ENCODE measurements at places on chromosomes 3 and 15.

DNA sequence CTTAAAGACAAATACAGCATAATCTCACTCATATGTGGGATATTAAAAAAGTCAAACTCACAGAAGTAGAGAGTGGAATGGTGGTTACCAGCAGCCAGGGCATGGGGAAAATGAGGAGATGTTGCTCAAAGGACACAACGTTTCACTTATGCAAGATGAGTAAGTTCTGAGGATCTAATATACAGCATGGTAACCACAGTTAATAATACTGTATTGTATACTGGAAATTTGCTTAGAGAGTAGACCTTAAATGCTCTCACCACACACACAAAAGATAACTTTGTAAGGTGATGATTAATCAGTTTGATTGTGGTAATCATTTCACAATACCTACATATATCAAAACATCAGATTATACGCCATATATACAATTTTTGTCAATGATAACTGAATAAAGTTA lies 60.0 kb downstream of the MYH15 start:
- no peak for DNase-seq

GRCh38 chr3:24496529-24497482 lies 2.2 kb upstream of the THRB start:
- DNase-seq, result peak; percentile 93

DNA sequence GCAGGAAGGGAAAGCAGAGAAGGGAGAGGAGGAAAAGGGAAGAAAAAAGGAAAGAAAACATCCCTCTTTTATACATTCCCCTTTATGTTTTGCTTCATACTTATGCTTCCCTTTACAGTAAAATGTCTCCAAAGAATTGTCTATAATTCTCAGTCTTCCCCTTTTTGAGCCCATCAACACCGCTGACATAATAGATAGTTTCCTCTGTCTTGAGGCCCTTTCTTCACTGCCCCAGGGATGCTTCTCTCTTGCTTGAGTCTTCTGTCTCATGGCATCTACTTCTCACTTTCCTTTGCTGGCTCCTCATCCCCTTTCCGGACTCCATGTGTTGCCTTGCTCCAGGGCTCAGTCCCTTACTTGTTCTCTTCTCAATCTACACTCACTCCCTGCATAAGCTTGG lies 99.7 kb upstream of the DAZL start:
- DNase-seq, result no peak

DNA sequence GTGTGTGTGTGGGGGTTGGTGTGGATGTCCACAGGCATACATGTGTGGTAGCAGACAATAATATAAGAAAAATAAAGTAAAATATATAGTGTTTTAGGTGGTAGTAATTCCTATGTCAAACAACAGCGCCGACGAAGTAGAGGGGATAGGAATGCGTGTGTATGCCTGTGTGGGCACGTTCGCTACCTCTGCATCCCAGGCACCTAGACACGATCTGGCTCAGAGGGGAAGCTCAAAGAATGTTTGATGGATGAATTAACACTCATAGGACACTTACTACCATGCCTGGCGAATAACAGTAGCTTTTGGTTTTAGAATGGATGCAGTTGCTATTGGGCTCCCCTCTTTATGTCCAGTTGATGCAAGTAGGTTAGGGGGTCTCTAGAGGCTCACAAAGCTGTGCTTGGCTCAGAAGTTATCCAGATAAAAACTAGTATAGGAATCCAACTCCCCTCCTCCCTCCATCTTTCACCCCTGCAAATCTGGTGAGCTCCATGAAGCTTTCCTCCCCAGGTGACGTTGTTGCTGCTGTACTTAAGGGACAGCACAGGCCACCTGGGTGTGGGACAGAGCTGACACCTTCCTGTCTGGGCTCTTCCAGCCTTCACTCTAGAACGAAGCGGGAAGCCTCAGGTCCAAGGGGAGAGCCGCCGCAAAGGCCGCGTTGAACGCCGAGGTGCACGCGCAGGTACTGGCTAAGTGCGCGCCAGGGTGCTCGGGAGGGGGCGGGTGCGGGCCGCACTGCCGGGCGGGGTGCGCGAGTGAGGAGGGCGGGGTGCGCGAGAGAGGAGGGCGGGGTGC lies 192.6 kb upstream of the LYSMD4 start:
- DNase-seq, result no peak

- DNase-seq, result no peak
Measured at GRCh38 chr15:91461377-91461776, 361.3 kb downstream of the SV2B start.

GRCh38 chr3:43286841-43287499 lies 630 bp downstream of the SNRK start:
- peak; percentile 11 for DNase-seq

DNA sequence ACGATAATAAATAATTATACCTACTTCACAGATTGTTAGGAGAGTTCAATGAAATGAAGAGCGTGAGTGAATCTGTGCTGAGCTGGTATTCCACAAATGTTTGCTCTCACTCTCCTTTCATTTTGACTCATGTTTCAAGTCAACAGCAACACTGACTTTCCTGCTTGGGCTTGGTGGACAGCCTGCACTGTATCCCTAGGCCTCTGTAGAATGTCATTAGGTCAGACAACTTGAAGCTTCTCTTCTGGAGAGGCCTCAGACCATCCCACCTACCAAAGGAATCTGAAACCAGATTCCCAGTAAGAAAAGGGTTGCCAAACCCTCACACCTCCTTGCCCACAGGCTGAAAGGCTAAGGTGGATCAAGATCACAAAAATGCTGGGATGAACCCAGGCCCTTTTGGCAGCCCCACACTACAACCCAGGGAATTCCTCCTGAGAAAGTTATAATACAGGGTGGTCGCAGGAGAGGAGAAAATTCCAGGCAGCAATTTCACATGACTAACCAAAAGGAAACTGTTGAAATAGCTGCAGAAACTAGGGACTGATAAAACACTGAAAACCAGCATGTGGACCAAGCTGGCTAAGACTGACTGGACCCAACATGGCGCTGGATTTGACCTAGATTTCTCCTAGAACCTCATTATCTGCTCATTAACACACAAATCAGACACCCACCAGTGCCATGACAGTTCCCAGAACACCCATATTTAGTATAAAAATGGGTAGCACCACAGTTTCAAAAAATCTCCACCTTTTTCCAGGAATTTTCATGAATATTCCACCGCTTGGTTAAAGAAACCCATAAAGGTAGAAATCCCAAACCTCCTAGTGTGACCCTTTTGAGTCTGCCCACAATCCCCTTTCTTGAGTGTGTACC lies 57.0 kb upstream of the ZNF148 start:
- DNase-seq, result peak; percentile 29

DNA sequence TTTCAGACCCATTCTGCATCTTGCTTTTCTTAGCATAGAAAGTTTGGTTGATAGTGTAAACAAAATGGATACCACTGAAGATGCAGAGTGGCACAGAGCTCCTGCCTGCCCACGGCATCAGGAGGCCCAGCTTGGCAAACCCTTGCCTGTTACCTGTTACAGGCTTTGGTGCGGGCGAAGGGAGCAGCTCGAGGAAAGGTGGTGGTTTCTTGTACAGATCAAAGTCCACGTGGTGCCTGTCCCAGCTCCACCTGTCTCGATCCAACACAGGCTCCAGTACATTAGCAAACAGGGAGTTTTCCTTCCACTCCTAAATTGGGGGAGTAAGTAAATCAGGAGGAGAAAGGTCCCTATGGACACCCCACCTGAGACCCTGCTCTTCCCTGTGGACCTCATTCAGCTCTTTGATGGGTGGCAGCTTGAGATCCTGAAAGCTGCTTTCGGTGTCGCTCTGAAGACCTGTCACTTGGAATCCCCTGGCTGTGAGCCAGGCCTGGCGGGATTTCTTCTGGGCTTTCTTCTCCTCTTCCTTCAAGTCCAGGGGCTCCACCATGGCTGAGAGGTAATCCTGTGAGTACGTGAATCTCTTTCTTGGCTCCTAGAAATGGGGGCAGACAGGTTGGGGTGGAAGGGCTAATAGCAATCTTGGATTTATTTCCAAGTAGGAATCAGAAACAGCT lies 35.7 kb downstream of the ACAD9 start:
- no peak for DNase-seq

DNA sequence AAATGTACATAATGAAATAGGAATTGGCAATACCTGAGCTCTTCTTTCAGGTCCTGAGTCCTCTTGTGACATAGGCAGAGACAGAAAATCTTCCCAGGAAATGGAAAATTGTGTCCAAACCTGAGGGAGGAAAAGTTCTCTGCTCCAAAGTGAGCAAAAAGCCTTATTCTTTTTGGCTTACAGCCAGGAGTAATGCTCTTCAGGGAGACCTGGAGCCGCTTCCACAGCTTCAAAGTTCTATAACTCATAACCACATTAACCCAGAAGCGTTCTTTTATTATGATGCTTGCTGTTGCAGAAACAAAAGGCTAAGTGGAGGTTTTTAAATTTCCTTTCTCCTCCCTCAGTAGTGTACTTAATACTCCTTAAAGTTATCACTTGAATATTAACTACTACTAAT lies 633 bp downstream of the IGSF10 start:
- peak; percentile 14 for DNase-seq

DNA sequence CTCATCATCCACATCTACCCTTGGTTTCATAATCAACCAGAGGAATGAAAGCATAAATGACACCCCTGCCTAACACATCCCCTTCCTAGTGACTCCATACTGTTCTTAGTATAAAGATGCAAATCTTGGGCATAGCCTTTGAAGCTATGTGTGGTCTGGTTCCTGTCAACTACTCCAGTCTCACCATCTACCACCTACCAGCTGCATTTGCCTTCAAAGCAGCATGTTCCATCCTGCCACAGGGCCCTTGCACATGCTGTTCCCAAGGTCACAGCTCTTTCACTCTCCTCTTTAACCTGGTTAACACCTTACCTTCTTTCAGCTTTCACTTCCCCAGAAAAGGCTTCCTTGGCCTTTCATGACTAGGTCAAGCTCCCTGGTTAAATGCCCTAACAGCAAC lies 62.3 kb upstream of the ARHGEF3 start:
- DNase-seq, result no peak

DNA sequence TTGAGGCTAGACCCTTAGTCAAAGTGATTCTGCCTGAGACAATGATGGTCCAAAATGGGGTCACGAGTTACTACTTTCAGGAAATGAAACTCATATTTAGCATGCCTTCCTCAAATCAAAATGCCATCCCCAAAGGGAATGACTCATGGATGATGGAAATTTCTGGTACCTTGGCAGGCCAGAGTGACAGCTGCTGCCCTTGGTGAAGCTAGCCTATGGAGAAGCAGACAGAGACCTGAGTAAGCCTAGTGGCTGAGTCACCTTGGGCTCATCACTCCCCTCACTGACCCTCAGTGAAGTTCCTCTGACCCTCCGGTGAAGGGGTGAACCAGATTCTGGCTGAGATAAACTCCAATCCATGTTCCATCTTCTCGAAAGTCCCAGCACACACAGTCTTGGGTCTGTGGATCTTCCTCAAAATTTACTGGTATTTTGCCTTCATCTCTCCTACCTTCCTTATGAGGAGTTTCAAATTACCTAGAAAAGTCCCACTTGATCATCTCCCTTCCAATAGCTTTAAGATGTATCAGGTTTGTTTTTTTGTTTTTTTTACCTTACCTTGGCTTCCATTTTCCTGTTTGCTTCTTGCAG lies 54.5 kb upstream of the ABHD17C start:
- no peak for DNase-seq

- DNase-seq, result no peak
Measured at GRCh38 chr3:125281381-125281780, 68.8 kb upstream of the SLC12A8 start.

DNA sequence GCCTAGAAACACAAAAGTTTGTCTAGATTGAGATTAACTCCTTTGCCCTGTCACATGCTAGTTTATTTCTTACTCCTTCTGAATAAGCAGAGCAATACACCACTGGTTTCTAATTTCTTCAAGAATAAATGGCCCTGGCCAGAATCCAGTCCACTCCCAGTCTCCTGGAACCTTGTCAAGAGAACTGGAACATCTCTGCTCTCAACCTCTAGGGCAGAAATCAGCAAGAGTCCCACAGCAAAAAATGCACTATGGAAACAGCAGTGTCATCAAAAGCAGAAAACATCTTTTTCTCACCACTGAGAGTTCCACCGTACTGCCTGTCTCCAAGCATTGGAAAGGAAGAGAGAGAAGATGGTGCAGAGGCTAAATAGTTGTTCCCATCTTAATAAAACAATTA lies 35.9 kb upstream of the PPP2R3A start:
- DNase-seq, result peak; percentile 61

GRCh38 chr15:88719654-88720053 lies 80.8 kb downstream of the ISG20 start:
- DNase-seq, result no peak

- no peak for DNase-seq
Measured at GRCh38 chr3:10342781-10343180, 21.9 kb upstream of the SEC13 start.

DNA sequence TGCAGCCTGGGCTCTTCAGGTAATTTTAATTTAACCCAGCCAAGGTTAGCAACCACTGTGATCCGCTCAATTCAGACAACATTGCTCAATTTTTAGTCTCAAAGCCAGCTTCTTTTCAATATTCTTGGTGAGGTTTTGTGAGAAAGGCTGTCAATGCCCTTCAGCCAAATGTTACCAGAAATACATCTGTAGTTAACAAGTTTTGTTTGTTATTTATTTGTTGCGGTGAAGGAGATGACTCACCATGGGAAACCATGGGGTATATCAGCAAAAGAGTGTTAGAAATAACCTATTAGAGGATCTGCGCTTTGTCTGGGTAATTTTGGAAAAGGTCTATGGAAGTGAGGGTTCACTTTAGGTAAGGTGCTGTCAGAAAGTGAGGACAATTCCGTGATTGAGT lies 5.0 kb downstream of the SLC9C1 start:
- no peak for DNase-seq

GRCh38 chr15:81473177-81473576 lies 99.2 kb upstream of the TMC3 start:
- no peak for DNase-seq

GRCh38 chr3:78879295-78879860 lies 888.4 kb downstream of the ROBO1 start:
- peak; percentile 61 for DNase-seq

DNA sequence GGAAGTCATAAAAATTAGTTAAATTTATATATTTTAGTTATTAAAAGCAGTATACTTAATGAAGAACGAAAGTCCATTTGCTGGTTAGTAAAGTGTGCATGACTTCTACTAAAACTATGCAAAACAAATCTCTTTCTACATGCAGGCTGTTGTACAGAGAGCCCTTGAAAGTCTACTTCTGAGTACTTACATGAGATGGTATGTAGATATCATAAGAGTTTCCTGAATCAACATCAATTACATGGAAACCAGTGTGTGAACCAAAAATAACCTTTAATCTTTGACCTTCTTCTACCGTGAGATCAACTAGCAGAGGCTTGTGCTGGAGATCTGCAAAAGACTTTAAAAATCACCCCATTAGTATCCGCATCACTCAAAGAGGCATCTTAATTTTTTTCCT lies 42.1 kb upstream of the SLC2A2 start:
- no peak for DNase-seq

DNA sequence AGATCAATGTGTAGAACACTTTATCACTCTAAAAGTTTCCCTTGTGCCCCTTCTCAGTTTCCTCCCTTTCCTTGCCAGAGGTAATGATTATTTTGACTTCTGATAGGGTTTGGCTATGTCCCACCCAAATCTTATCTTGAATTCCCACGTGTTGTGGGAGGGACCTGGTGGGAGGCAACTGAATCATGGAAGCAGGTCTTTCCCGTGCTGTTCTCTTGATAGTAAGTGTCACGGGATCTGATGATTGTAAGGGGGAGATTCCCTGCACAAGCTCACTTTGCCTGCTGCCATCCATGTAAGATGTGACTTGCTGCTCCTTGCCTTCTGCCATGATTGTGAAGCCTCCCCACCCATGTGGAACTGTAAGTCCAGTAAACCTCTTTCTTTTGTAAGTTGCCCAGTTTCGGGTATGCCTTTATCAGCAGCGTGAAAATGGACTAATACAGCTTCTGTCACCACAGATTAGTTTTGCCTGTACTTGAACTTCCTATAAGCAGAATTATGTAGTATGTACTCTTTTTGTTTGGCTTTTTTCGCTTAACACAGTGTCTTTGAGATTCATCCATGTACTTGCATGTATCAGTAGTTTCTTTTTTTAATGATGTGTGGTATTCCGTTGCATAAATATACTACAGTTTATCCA lies 7.2 kb downstream of the FEM1B start:
- DNase-seq, result no peak
